ENCODE measurements at places on chromosomes 5 and 9. TPM values are rescaled to one million over a fixed set of nuclear protein-coding genes. Genes with fewer than 3 reads are reported as not detected.

GRCh38 chr5:84748313-84748712 is 363.6 kb upstream of the EDIL3 start:
- no peak overlapping the region for H3K27ac ChIP-seq
- no peak for DNase-seq
- H3K36me3 ChIP-seq: no peaks in the 10 kb centered on the region

- no peaks in the 10 kb centered on the region for H3K36me3 ChIP-seq
- H3K27ac ChIP-seq: peak within 1 kb of the TSS; percentile 95
- peak within 1 kb of the TSS; percentile 97 for H3K4me3 ChIP-seq
- peak; percentile 85 for DNase-seq
- H3K27me3 ChIP-seq: no peaks in the 10 kb centered on the region
These were observed at the start of gene LARP1 for GRCh38 chr5:154755361-154756008. Gene LARP1 (plus strand): TSS chr5:154755377. CDS start chr5:154755758, 381 bp downstream.

DNA sequence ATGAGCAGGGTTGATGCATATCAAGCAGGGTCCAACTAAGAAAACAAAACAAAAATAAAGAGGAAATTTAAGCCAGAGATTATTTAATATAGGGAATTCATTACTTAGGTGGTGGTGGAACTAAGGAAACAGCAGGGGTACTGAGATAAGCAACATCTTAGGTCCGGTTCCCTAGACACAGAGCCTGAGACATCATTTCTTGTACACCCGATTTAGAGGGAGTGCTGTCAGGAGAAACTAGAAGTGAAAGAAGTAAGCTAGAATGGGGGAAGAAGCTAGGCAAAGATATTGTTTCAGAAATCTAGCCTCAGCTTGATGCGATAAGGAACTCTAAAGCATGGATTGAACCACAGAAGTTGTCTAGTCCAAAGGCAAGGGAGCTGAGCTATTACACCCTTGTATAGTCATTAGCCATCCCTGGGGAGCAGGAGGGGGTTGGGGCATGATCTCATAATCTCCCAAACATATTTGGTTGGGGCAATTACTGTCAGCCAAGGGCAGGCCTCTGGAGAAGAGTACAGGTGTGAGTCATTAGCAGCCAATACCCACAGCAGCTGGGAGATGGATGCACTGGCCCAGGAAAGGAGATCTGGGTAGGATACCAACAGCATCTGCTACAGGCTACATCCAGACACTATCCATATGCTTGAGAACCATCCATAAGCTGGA is 194.5 kb downstream of the ARL15 start:
- H3K27ac ChIP-seq: no peak overlapping the region
- DNase-seq: no peak
- peaks cover 9% of the 10 kb centered on the region for H3K36me3 ChIP-seq
- no peaks in the 10 kb centered on the region for H3K27me3 ChIP-seq
- H3K4me1 ChIP-seq: no peaks in the 10 kb centered on the region
- no peak overlapping the region for H3K4me3 ChIP-seq

The ZCCHC7 gene
- 20.9 TPM for total RNA-seq

DNA sequence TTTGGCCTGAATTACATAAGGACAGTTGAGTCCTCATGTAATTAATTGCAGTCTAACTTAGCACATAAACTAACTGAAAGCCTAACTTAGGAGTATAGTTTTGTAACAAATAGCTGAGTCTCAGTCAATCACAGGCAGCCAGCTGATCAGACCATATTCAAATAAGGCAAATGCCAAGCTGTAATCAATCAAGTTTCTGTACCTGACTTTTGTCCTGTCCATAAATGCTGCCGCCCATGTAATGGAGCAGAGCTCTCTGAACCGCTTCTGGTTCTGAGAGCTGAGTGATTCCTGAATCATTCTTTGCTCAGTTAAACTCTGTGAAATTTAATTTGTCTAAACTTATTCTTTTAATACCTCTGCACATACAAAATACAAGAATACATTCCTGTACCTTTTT is 104.8 kb downstream of the TSSK1B start:
- H3K4me1 ChIP-seq: peaks cover 8% of the 10 kb centered on the region
- no peaks in the 10 kb centered on the region for H3K27me3 ChIP-seq
- no peak for DNase-seq
- H3K27ac ChIP-seq: no peak overlapping the region

The LCP2 gene
- total RNA-seq: 83.1 TPM

The TMEM215 gene
- not detected for total RNA-seq

DNA sequence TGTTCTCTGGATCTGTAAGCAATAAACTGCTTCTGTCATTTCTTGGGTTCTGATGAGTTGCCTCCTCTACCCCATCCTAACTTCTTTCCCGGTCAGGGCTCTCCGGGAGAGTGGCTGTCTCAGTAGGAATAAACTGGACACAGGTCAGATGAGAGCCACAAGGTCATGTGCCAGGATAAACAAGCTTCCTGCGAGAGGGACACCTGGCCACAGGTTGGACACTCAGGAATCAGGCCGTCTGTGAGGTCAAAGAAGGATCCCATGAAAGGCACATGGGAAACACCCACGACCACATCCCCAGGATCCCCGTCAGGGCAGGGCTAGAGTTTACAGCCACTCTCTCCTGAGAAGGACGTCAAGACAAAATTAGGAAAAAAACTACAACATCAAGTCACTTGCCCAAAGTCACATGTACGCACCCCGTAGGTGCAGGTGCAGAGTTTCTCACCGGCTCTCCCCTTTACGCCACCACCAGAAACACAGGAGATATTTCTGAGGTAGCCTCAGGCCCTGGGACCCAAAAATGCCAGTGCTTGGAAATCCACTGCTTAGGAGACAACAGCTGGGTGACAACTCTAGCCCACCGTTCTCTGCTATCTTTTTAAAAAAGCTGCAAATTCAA is 28.7 kb downstream of the CCT5 start:
- no peak overlapping the region for H3K4me3 ChIP-seq
- H3K36me3 ChIP-seq: no peaks in the 10 kb centered on the region
- no peak for DNase-seq
